ENCODE measurements at places on chromosomes 16 and 17.

- DNase-seq: peak; percentile 47
Observed at GRCh38 chr17:76515274-76515949, 14.2 kb upstream of the RHBDF2 start.

GRCh38 chr17:12909046-12909445 is 108.8 kb downstream of the ELAC2 start:
- DNase-seq: no peak

- DNase-seq: peak; percentile 61
Observed at GRCh38 chr17:77444984-77445759, 304.4 kb downstream of the SEC14L1 start.

GRCh38 chr17:62119373-62119772 is 54.3 kb upstream of the MED13 start:
- DNase-seq: no peak

- DNase-seq: no peak
Observed at GRCh38 chr17:59534583-59534982, 30.8 kb upstream of the DHX40 start.

- DNase-seq: no peak
Observed at GRCh38 chr17:41676058-41676419, 12.6 kb upstream of the EIF1 start.

Data from tibial nerve (tissue), 4 donors.